ENCODE measurements at places on chromosomes 2 and 18. TPM values are rescaled to one million over a fixed set of nuclear protein-coding genes. Genes with fewer than 3 reads are reported as not detected.

The THUMPD2 gene
- 12.9 TPM for total RNA-seq

GRCh38 chr2:10478298-10478625 is 30.1 kb upstream of the ODC1 start:
- DNase-seq: no peak

The ANKRD53 gene
- total RNA-seq: 0.45 TPM

DNA sequence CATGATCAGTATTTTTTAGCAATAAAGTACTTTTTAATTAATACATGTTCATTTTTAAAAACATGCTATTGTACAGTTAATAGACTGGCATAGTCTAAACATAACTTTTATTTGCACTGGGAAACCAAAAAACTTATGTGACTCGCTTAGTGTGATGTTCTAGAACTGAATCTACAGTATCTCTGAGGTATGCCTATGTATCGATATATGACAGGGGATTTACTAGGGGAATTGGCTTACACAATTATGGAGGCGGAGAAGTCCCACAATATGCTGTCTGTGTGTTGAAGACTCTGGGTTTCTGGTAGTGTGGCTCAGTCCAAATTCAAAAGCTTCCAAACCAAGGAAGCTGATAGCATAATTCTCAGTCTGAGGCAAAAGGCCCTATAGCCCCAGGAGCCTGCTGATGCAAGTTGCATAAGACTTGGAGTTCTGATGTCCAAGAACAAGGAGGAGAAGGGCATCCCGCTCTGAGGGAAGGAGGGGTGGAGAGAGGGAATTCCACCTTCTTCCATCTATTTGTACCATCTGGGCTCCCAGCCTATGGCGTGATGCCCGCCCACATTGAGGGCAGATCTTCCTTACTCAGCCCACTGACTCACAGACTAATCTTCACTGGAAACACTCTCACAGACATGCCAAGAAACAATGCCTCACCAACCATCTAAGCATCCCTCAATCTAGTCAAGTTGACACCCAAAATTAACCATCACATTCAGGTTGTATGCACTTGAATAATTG is 27.5 kb downstream of the ZNF638 start:
- no peak for DNase-seq

The SCYGR4 gene
- not detected for total RNA-seq

- DNase-seq: no peak
These were observed 96.8 kb upstream of the TRIB2 start for GRCh38 chr2:12619975-12620374.

The UNC50 gene
- 41.3 TPM for total RNA-seq

GRCh38 chr2:186429104-186429503 is 57.0 kb upstream of the ZC3H15 start:
- DNase-seq: no peak

The TBR1 gene
- not detected for total RNA-seq

The LIMS4 gene
- total RNA-seq: 12.5 TPM

GRCh38 chr2:29165362-29166241 is 50.4 kb downstream of the CLIP4 start:
- no peak for DNase-seq

The IL1RL2 gene
- total RNA-seq: 2.2 TPM

The ENOSF1 gene
- 114 TPM for total RNA-seq

GRCh38 chr2:132621131-132621875 is 48.7 kb downstream of the LYPD1 start:
- DNase-seq: peak; percentile 37

- DNase-seq: peak; percentile 87
These were observed 465 bp downstream of the SEPTIN10 start for GRCh38 chr2:109613081-109613921.

The MFSD6 gene
- 63.5 TPM for total RNA-seq

- DNase-seq: no peak
These were observed 117.8 kb downstream of the ACKR3 start for GRCh38 chr2:236687296-236687965.

DNA sequence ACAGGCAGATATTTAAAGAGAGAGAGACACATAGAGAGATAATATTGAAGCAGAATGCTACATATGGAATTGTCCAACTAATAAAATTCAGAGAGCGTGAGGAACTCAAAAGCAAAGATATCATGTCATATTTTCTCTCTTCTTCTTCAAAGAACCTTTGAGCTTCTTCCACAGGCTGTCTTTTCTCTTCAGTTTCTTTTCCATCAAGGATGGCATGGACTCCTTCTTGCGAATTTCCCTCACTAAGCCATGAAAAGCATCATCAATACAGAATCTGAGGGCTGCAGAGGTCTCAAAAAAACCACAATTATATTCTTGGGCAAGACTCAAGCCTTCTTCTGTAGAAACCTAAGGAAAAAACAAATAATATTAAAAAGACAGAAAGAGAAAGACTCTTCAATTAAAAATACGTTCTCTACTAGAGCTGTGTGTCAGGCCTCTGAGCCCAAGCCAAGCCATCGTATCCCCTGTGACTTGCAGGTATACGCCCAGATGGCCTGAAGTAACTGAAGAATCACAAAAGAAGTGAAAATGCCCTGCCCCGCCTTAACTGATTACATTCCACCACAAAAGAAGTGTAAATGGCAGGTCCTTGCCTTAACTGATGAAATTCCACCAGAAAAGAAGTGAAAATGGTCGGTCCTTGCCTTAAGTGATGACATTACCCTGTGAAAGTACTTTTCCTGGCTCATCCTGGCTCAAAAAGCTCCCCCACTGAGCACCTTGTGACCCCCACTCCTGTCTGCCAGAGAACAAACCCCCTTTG is 371.9 kb downstream of the RIT2 start:
- no peak for DNase-seq

DNA sequence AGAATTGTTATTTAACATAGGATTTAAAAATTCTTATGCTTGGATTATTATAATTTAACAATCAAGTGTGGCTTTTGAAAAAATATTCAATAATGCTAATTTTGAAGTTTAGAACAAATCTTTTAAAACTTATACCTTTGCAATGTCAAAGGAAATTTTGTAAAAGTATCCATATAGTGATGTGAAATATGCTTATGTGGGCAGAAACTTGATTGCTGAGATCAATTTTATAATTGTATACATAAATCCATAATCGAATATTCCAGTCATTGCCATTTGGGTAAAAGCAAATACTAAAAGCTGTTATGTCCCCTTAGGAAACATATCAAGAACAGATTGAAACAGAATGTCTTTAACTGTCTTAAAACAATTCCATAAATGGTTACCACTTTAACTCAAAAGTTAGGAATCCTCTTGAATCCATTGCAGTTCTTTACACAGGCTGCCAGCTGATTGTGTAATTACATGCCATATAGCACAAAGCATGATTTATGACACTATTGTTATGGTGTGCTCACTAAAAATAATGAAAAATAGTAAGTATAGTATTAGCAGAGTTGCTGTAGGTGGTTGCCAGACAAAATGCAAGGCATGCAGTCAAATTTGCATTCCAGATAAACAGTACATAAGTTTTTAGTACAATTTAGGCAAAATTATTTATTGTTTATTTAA is 24.2 kb downstream of the PLCL1 start:
- no peak for DNase-seq

- no peak for DNase-seq
These were observed 128.4 kb downstream of the LPIN1 start for GRCh38 chr2:11874861-11875260.

The VAMP8 gene
- 2.2 TPM for total RNA-seq

DNA sequence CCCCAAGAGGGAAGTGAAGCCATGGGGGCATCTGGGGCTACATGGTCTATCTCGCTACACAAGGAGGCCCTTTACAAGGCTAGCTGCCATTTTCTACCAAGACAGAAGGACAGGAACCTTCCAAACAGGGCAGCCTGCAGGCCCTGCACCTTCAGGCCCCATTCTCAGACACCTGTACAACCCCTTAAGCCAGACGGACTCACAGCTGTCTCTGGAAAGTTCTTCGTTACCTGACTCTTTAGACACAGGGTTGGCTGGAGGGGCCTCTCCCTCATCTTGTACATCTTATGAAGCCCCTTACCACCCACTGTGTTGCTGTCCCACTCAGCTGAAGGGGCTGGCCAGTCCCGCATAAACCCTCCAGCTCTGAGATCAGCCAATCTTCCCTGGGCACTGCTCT is 17.2 kb downstream of the TMEM127 start:
- no peak for DNase-seq

The RPL37A gene
- total RNA-seq: 115 TPM

DNA sequence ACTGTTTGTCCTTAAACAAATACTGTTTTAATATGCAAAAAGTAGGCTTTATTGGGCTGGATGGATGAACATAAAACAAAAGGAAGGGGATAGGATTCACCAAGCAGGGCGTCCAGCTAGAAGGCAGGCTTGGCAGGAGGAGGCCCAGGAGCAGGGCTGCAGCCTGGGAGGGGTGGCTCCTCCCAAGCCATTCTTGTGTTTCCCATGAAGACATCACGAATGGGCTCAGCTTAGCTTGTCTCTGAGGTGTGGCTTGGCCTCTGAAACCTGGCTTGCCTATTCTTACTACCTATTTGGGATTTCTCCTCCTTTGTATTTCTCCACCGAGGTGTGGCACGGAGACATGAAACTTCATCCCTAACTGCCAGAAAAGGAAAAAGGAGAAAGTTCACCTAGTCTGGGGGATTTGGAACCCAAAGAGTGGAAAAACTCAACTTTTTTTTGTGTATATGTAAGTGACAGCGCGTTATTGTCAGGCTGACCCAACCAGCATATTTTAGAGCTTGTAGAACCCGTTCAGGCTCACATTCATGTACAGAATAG is 481.9 kb upstream of the SPRED2 start:
- DNase-seq: no peak

The AFF3 gene
- 59.4 TPM for total RNA-seq

GRCh38 chr2:41410011-41410410 is 637.8 kb upstream of the PKDCC start:
- no peak for DNase-seq

DNA sequence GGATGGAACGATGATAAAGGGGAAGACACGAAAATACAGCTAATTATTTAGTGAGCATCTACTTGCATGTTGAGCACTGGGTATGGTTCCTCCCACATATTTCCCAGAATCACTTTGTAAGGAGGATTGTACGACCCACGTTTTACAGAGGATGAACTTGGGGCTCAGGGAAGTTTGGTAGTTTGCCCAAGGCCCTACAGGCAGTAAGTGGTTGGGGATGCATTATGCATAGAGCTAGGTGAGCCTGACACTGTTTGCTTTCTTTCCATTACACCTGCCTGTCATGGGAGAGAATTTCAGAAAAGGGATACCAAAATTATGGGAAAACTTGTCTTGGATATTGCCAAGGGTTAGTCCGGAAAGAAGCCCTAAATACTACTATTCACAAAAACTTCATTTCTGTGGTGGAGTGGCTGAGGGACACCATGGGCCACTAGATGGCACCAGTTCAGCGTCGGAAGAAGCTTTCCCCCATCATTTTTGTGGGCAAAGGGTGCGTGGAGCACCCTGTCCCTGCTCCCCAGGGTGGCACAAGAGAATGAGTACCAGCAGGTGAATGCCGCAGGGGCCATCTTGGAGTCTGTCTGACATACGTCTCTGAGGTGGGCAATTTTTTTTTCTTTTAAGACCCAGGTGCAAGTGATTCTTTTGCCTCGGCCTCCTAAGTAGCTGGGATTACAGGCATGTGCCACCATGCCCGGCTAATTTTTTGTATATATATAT is 23.5 kb upstream of the C18orf32 start:
- peak; percentile 38 for DNase-seq

All from stomach (tissue), 19 donors.